ENCODE measurements at places on chromosomes 12 and 14.

DNA sequence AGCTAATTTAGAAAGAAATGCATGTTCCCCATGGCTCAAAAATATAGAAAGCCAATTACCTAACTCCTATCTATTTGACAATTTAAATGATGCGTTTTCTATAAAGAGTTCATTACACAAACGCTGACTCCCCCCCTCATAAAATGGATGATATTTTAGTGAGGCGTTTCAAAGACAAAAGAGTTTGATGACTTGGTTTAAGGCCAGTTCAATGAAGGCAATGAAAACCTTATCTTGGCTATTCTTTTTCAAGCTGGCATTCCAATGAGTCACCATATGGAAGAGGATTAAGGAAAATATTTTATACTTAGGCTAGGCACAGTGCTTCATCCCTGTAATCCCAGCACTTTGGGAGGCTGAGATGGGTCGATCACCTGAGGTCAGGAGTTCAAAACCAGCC is 62.7 kb downstream of the HMGA2 start:
- DNase-seq, result no peak

GRCh38 chr12:96617178-96617577 is 127.8 kb downstream of the CFAP54 start:
- DNase-seq, result no peak

- DNase-seq, result peak; percentile 4
Observed at GRCh38 chr14:104393898-104394381, 185.6 kb upstream of the C14orf180 start.

DNA sequence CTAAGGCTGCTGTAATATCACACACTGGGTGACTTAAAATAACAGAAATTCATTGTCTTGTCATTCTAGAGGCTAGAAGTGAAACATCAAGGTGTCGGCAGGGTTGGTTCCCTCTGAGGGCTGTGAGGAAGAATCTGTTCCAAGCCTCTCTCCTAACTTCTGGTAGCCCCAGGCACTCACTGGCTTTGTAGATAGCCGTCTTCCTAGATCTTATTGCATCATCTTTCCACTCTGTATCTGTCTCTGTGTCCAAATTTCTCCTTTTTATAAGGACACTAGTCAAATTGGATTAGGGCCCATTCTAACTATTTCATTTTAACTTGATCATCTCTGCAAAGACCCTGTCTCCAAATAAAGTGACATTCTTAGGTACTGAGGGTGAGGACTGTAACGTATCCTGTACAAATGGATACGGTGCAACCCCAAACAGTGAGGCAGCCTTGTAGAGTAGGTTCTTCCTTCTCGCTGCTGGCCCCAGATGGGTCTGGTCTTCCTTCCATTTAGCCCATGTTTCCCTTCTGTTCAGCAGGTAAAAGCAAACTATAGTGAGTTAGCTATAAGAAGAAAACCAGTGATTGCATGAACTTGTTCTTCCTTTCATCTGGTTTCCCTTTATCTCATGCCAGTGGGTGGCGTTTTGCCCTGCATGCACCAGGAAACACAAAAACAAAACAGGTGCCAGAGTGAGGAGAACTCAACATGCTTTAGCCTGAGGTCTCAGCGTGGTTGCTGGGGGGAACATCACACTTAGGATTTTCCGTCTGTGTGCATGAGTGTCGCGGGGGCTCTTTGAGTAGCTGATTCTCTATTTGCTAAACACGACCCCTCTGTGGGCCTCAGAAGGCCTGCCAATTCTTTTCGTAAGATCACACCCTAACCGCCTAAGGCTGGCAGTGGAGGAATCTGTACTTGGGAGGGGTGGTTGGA is 19.5 kb downstream of the TTC9 start:
- no peak for DNase-seq

DNA sequence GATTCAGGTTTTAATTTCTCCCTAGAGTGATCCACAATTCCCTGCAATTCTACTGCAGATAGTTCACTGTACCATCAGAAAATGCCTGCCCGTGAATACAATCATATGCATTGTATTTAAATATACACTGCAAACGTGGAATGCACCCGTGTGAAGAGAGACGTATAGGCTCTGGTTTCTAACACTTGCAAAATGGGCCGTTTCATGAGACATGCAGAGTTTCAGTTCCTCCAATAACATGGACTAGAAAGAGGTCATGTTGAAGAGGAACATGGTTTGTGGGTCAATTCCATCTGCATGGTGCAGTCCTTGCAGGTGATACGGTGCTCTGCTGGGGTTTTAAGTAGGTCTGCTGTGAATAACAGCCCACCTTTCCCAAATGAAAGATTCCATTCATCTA is 373.3 kb downstream of the TMEM132D start:
- DNase-seq, result no peak

GRCh38 chr12:72028966-72029365 is 90.3 kb downstream of the TPH2 start:
- no peak for DNase-seq

DNA sequence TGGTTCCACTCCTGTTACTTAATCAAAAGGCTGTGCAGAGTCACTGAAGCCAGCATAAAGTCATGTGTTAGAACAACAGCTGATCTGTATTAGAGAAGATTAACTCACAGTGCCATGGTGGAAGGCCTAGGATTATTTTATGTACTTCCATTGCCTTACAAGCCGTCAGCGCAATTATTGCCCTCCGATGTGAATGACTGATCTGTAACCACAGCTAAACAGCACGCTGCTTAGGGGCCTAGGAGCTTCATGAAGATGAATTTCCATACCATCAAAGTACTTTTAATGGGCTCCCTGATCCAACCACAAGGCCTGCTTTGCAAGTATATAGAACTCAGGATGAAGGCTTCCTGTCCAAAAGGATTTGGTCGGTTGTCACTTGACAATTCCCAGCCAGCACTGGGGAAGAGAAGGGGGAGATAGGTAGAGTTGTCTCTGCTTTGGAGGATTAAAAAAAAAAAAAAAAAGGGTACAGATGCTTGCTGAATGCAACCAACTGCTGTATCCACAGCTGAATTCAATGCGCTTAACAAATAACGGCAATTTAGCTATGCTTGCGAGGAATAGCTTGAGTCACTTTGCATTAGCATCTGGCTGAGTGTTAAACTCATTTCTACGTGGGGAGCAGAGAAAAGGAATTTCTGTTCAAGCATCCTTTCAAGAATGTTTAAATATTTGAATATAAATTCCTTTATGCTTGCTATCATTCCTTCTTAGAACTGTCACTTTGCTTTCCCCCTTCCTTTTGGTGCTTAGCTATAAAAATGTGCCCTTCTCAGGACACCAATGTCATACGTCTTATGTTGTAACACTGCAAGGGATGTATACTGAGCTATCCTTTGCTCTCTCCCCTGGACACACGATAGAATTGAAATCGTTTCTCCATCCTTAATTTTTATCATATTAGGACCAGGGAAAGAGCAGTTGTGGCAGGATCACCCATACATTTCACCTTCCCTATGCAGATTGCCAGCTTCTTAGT is 387.8 kb downstream of the SOX5 start:
- DNase-seq, result no peak

DNA sequence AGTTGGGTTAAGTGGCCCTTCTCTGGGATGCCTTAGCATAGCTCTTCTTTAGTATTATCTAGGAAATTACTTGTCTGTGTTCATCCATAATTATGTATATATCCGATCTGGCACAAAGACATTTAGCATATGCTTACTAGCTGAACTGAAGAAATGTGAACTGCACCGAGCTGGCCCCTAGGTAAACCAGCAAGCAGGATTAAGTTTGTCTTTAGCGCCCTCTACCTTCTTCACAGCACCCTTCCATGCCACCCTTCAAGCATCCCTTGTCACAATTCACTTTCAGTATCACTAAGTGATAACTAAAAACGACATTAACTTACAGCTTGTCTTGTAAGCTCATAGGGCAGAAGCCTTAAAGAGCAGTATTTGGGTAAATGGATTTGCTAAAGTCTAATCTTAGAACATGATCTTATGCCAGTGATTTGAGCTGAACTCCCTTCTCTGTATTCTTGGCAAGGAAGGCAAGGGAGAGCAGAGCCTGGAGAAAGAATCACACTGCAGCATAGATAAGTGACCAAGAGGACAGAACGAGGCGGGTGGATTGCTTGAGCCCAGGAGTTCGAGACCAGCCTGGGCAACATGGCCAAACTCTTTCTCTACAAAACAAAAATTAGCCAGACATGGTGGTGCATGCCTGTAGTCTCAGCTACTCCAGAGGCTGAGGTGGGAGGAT is 2.6 kb upstream of the HAL start:
- DNase-seq, result peak; percentile 54

GRCh38 chr12:52285172-52285745 is 6.1 kb downstream of the KRT81 start:
- peak; percentile 27 for DNase-seq
